ENCODE measurements at places on chromosomes 13 and 19. TPM values are rescaled to one million over a fixed set of nuclear protein-coding genes. Genes with fewer than 3 reads are reported as not detected.

ADAMTS10 gene
- 11.1 TPM for total RNA-seq

SIAH3 gene
- not detected for total RNA-seq

KLF1 gene
- 0.09 TPM for total RNA-seq

CCL25 gene
- not detected for total RNA-seq

C19orf85 gene
- not detected for total RNA-seq

KLK12 gene
- total RNA-seq: not detected

NLRP11 gene
- total RNA-seq: under 0.01 TPM

LILRA1 gene
- total RNA-seq: not detected

BORA gene
- 2.8 TPM for total RNA-seq

ZNF224 gene
- total RNA-seq: 28.3 TPM

GPR12 gene
- not detected for total RNA-seq

LRRC63 gene
- not detected for total RNA-seq

SCGB2B2 gene
- total RNA-seq: under 0.01 TPM

UBE2M gene
- total RNA-seq: 61.8 TPM

FIZ1 gene
- 2.7 TPM for total RNA-seq

SPTBN4 gene
- total RNA-seq: not detected

FBXL3 gene
- total RNA-seq: 82.4 TPM

MAST1 gene
- 0.76 TPM for total RNA-seq

NKPD1 gene
- total RNA-seq: 0.11 TPM

CALR gene
- total RNA-seq: 1,781 TPM

C5AR1 gene
- not detected for total RNA-seq

OSCAR gene
- total RNA-seq: not detected

TMPRSS9 gene
- total RNA-seq: under 0.01 TPM

GNG7 gene
- 1.4 TPM for total RNA-seq

SHANK1 gene
- not detected for total RNA-seq

DLEU7 gene
- not detected for total RNA-seq

SPRED3 gene
- 0.22 TPM for total RNA-seq

ZIK1 gene
- 4.5 TPM for total RNA-seq

ZNF541 gene
- 0.22 TPM for total RNA-seq

FFAR2 gene
- total RNA-seq: not detected

PALM3 gene
- not detected for total RNA-seq

ATP4B gene
- total RNA-seq: not detected

SYDE1 gene
- total RNA-seq: 15.5 TPM

NALCN gene
- total RNA-seq: 30.2 TPM

TSSK6 gene
- 0.87 TPM for total RNA-seq

CLDN10 gene
- total RNA-seq: 0.22 TPM

C3 gene
- total RNA-seq: 0.33 TPM

CADM4 gene
- 9.4 TPM for total RNA-seq

ELF1 gene
- 151 TPM for total RNA-seq

IGSF23 gene
- total RNA-seq: not detected

FCAR gene
- not detected for total RNA-seq

CAPS gene
- 4.9 TPM for total RNA-seq

BCAM gene
- total RNA-seq: 21.2 TPM

PINLYP gene
- 2.2 TPM for total RNA-seq

JUND gene
- 58.0 TPM for total RNA-seq

APOC4 gene
- not detected for total RNA-seq

TTC9B gene
- not detected for total RNA-seq

ZNF729 gene
- not detected for total RNA-seq

SIGLEC8 gene
- total RNA-seq: not detected

All from dermis lymphatic vessel endothelial cell (primary cell).